ENCODE measurements at places on chromosomes 12 and 14.

DNA sequence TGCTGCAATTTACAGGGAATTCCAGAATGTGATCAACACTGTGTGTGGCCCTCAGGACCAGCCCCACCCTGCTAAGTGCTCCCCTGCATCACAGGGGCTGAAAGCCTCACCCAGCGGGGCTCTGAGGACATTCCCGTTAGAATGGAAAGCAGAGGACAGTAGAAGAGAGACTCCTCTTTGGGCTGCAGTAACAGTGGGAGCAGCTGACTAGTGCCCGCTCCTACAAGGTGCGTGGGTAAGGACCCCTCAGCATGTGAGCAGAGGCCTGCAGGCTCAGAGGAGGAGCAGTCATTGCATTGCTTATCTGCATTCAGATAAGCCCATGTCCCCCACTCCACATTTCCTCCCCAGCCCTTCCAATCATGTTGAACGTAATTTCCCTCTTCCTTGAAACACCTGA, 120.1 kb downstream of the ITPR2 start:
- no peak for DNase-seq

GRCh38 chr12:7093486-7093885, 1.2 kb upstream of the C1R start:
- DNase-seq, result no peak

DNA sequence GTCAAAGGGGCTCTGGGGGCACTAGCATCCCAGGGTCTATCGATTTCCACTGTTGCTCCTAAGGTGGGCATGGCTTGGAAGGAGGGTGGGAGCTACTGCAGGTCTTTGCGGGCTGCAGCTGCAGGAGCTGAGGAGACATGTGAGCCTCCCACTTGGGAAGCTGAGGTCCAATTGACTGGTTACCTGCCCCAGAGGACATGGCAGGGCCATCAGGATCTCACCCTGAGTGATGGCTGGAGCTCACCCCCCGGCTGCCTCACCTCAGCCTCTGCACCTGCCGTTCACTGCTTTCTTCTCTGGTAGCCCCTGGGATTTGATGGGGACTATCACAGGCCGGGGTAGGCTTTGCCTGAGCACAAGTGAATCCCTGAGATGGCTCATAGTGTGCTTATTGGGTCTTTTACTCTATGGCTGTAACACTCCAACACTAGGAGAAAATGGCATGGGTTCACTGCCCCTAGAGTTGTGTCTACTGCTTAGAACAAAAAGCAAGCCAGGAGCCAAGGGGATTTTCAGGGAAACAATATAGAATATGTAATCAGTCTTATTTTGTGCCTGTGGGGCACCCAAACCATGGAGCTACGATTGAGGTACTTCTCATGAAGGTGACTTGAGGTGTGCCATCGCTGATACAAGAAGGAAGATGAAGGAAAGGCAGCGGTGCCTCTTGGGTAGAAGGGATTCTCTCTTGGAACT, 3.2 kb upstream of the KRT4 start:
- DNase-seq, result no peak

GRCh38 chr12:75360920-75361319, 26.4 kb downstream of the GLIPR1L1 start:
- DNase-seq, result no peak

- peak; percentile 64 for DNase-seq
Observed at GRCh38 chr12:31749024-31749704, 20.3 kb upstream of the AMN1 start.

DNA sequence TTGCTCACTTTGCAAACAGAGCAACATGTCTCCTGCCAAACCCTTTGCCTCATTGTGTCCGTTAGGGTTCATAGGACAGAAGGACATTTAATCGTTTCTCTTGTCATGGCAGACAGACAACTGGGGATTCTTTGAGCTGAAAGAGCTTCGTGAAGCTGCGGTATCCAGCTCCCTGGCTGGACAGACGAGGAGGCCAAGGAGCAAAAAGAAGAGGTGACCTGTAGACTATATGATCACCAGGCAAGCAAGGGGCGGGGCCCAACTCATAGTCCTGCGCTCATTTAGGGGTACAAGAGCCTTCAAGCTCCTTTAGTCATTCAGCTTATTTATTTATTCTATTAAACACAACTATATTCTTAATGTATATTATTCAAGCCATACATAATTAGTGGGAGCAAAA, 66.8 kb upstream of the VRK1 start:
- DNase-seq, result no peak

DNA sequence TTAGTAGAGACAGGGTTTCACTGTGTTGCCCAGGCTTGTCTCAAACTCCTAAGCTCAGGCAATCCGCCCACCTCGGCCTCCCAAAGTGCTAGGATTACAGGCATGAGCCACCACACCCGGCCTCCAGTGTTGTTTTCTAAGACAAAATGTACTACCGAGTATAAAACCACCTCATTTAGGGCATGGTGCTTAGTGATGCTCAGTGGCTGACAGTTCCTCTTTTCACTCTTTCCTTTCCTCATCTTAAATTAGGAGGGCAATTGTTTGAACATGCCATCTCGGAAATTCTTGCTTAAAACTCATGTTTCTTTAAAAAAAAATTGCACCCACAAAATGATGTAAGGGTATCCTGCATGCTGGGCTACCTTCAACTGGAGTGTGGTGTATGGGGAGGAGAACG, 89.0 kb downstream of the RFX4 start:
- DNase-seq, result no peak

DNA sequence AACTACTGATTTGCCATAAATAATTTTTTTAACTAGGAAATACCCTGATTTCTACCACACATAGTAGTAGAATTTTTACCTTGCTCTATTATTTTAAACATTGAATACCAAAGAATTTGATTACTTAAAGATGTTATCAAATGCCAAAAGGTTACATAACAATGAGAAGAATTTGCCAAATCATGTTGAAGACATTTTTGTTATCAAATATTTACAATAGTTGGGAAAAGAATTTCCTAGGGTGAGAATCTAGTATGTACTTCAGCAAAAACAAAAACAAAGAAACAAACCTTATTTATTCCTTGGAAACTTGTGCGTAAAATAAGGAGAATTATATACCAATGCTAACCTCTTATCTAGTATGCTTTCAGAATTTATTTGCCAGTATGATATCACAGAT, 107.2 kb downstream of the SCAF11 start:
- DNase-seq, result no peak

DNA sequence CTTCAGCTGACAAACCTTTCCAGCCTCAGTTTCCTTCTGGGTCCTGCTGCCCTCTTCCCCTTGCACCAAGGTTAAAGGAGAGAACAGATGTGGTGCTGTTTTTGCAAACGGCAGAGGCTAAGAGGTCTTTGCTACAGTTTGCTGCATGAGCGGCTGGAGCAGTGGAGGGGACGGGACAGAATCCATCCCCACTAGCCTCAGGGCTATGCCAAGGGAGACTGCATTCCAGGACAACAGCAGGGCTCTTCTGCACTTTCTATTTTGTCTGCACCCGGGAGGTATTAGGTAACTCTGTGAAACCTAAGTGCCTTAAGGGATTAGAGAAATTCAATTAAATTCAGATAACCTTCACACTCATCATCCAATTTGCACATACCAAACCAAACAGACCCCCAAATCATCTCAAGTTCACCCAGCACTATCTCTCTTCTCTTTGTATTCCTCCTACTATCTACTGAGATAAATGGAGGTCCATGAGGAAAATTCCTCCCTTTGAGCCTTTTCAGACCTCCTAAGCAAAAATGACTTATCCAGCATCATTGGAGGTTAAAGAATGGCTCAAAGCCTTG, 103.8 kb upstream of the VRK1 start:
- no peak for DNase-seq

- DNase-seq, result no peak
Observed at GRCh38 chr14:74049876-74050495, 30.8 kb downstream of the BBOF1 start.

DNA sequence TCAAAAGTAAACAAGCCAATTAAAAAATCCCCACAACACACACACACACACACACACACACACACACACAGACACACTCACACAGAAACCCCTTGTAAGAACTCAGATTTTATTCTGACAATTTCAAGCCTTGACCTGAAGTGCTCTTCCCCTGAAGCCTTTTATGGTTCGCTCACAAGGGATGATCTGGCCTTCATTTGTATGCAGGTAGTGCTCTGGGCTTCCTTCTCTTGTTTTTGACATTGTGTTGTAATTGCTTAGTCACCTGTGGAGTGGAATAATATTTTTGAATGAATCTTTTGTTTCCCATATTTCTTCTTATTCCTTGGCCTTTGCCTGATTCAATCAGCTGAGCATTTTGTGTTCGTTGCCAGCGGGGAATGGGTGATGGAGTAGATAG, 83.3 kb upstream of the CSRP2 start:
- no peak for DNase-seq
